ENCODE measurements at places on chromosomes 4 and X. TPM values are rescaled to one million over a fixed set of nuclear protein-coding genes. Genes with fewer than 3 reads are reported as not detected.

GRCh38 chrX:109327251-109327650, 154.6 kb downstream of the GUCY2F start:
- no peaks in the 10 kb centered on the region for H3K4me1 ChIP-seq
- H3K27me3 ChIP-seq, result no peaks in the 10 kb centered on the region
- H3K27ac ChIP-seq, result no peak overlapping the region
- H3K4me3 ChIP-seq, result no peak overlapping the region

MEPE gene
- not detected for total RNA-seq

GRCh38 chr4:100696531-100696930, 178.7 kb upstream of the EMCN start:
- no peaks in the 10 kb centered on the region for H3K27me3 ChIP-seq
- no peak overlapping the region for H3K27ac ChIP-seq
- no peak for DNase-seq
- H3K4me1 ChIP-seq, result no peaks in the 10 kb centered on the region
- H3K4me3 ChIP-seq, result no peak overlapping the region

- H3K27ac ChIP-seq, result no peak overlapping the region
- no peak overlapping the region for H3K4me3 ChIP-seq
- no peaks in the 10 kb centered on the region for H3K4me1 ChIP-seq
- DNase-seq, result no peak
- H3K27me3 ChIP-seq, result no peaks in the 10 kb centered on the region
- no peaks in the 10 kb centered on the region for H3K36me3 ChIP-seq
Measured at GRCh38 chr4:138572007-138572406, 329.9 kb upstream of the SLC7A11 start.

- H3K4me3 ChIP-seq, result no peak overlapping the region
- H3K27me3 ChIP-seq, result no peaks in the 10 kb centered on the region
- DNase-seq, result no peak
- H3K4me1 ChIP-seq, result peaks cover 29% of the 10 kb centered on the region
Measured at GRCh38 chr4:6984612-6985425, 58.4 kb upstream of the TADA2B start.

DNA sequence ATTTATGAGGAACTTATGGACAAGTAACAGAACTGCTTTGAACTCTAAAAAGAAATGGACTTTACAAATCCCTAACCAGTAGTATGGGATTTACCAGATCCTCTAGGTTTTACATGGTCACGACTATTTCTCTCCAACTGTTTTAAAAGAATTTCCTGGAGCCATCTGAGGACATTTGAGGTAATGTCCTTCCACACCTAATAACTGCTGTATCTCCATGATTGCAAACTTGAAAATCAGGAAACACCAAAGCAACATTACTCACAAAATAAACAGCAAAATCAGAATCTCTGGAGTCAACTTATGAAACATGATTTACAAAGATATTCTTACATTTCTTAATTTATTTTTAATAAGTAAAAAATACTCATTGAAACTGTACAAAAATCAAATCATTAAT, 58.0 kb downstream of the STAP1 start:
- H3K4me3 ChIP-seq, result no peak overlapping the region
- no peaks in the 10 kb centered on the region for H3K36me3 ChIP-seq
- H3K27me3 ChIP-seq, result no peaks in the 10 kb centered on the region
- no peak for DNase-seq
- H3K27ac ChIP-seq, result no peak overlapping the region

TEX11 gene
- not detected for total RNA-seq

GRCh38 chrX:106363214-106363613, 195.1 kb downstream of the PWWP3B start:
- H3K27ac ChIP-seq, result no peak overlapping the region
- DNase-seq, result no peak
- H3K27me3 ChIP-seq, result no peaks in the 10 kb centered on the region
- H3K36me3 ChIP-seq, result no peaks in the 10 kb centered on the region

DNA sequence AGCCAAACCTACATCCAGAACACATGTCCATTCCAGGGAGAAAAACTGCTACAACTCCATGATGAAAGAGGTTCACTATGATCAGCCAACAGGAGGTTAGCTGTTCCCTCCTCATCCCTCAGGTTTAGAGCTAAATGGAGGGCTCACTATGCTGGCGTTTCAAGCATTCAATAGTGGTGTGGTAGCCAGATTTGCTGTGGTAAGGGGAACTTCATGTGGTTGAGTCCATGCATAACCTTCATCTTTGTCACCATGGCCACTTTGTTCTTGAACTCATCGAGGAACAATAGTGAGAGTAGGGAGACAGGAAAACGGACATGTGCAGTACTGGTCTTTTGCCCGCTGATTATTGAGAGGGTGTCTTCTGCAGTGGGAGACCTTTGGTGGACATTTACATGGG, 33.8 kb downstream of the ALPK1 start:
- no peaks in the 10 kb centered on the region for H3K4me1 ChIP-seq
- no peak overlapping the region for H3K27ac ChIP-seq
- no peak for DNase-seq
- H3K4me3 ChIP-seq, result no peak overlapping the region
- no peaks in the 10 kb centered on the region for H3K27me3 ChIP-seq
- peaks cover 6% of the 10 kb centered on the region for H3K36me3 ChIP-seq

GRCh38 chr4:1072830-1073446, 40.4 kb downstream of the RNF212 start:
- no peaks in the 10 kb centered on the region for H3K36me3 ChIP-seq
- no peak overlapping the region for H3K4me3 ChIP-seq
- peak; percentile 64 for DNase-seq
- H3K27me3 ChIP-seq, result no peaks in the 10 kb centered on the region
- H3K27ac ChIP-seq, result no peak overlapping the region
- no peaks in the 10 kb centered on the region for H3K4me1 ChIP-seq

CAPN6 gene
- not detected for total RNA-seq

CXCL8 gene
- total RNA-seq, result 142 TPM

- no peaks in the 10 kb centered on the region for H3K4me1 ChIP-seq
- no peaks in the 10 kb centered on the region for H3K27me3 ChIP-seq
- no peak overlapping the region for H3K4me3 ChIP-seq
Measured at GRCh38 chrX:87636533-87636932, 118.9 kb downstream of the KLHL4 start.

NDP gene
- total RNA-seq, result not detected

DNA sequence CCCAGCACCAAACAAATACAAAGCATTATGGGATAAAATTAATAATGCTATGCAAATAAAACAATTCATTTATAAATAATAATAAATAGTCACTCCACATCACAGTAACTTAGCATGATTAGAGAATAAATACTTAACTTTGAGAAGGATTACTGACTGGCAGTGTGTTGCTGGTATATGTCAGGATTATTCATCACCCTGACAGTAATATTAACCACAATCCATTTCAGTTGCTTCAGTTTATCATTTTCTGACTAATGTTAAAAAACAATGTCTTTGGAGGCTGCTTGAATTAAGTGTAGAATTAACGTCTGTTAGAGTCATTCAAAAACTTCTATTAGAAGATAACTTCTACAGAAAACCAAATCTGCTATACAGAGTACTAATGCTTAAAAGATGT, 124.1 kb upstream of the MAB21L2 start:
- no peaks in the 10 kb centered on the region for H3K27me3 ChIP-seq
- H3K27ac ChIP-seq, result no peak overlapping the region
- no peaks in the 10 kb centered on the region for H3K4me1 ChIP-seq
- no peaks in the 10 kb centered on the region for H3K36me3 ChIP-seq

GRCh38 chr4:80054375-80054774, 18.7 kb downstream of the ANTXR2 start:
- no peak for DNase-seq
- peaks cover 3% of the 10 kb centered on the region for H3K36me3 ChIP-seq
- no peak overlapping the region for H3K4me3 ChIP-seq
- no peak overlapping the region for H3K27ac ChIP-seq

GRCh38 chrX:39734174-39734776, 363.5 kb downstream of the BCOR start:
- H3K4me1 ChIP-seq, result no peaks in the 10 kb centered on the region
- no peaks in the 10 kb centered on the region for H3K36me3 ChIP-seq
- no peak for DNase-seq
- H3K27ac ChIP-seq, result no peak overlapping the region

GRCh38 chrX:9458516-9459078, 6.3 kb upstream of the TBL1X start:
- no peak overlapping the region for H3K27ac ChIP-seq
- no peaks in the 10 kb centered on the region for H3K27me3 ChIP-seq
- H3K4me3 ChIP-seq, result no peak overlapping the region
- H3K4me1 ChIP-seq, result peaks cover 34% of the 10 kb centered on the region
- no peak for DNase-seq
- H3K36me3 ChIP-seq, result no peaks in the 10 kb centered on the region

NHS gene
- total RNA-seq, result 0.51 TPM
